M059J (cell line): ENCODE measurements at places on chromosomes 16 and 17. TPM values are rescaled to one million over a fixed set of nuclear protein-coding genes. Genes with fewer than 3 reads are reported as not detected.

Gene TMEM238L
- not detected in 2 replicates for total RNA-seq

Gene PRR29
- 0.05 TPM in 1 of 2 replicates, not detected in the other for total RNA-seq

Gene SLC47A2
- total RNA-seq: not detected in 2 replicates

Gene INCA1
- not detected in 2 replicates for total RNA-seq

Gene TBC1D3D
- total RNA-seq: 0.30 TPM in 1 of 2 replicates, not detected in the other

Gene KRT24
- total RNA-seq: not detected in 2 replicates

Gene TAT
- total RNA-seq: not detected in 2 replicates

Gene EME1
- 6.1 and 9.6 TPM in 2 replicates for total RNA-seq

Gene LONP2
- 34.5 and 58.2 TPM in 2 replicates for total RNA-seq

Gene CD300LB
- not detected in 2 replicates for total RNA-seq

Gene CRISPLD2
- total RNA-seq: 22.7 and 37.3 TPM in 2 replicates

Gene PRSS8
- total RNA-seq: 0.20 TPM in 1 of 2 replicates, not detected in the other

Gene KRT36
- total RNA-seq: 0.07 TPM in 1 of 2 replicates, not detected in the other
